ENCODE measurements at places on chromosomes 1 and 21.

DNA sequence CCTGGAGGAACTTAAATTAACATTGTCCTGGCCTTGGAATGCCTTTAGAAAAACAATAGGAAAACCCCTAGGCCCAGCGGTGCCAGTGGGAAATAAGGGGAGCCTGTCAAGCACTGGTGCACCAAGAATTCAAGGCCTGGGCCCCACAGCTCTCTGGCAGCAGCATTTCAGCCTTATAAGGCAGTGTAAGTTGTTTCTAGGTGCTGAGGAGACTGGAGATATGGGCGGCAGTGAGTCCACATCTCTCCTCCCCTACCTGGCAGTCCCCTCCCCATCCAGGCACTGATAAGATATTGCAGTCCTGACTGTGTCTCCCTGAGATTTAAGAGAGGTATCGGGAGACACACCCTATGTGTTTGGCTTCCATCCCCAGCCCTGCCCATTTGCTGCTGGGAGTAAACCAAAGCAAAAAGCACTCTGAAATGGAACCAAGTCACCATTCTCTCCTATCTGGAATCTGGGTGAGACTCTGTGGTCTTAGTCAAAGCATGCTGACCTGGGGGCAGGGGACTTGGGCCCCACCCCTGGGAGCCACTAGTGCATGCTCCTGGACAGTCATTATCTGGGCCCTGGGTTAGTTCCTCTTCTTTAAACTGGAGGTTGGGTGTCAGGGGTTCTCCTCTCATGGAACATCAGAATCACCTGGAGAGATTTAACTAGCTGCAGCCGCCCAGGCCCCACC is 30.5 kb downstream of the DEGS1 start:
- no peak for DNase-seq

DNA sequence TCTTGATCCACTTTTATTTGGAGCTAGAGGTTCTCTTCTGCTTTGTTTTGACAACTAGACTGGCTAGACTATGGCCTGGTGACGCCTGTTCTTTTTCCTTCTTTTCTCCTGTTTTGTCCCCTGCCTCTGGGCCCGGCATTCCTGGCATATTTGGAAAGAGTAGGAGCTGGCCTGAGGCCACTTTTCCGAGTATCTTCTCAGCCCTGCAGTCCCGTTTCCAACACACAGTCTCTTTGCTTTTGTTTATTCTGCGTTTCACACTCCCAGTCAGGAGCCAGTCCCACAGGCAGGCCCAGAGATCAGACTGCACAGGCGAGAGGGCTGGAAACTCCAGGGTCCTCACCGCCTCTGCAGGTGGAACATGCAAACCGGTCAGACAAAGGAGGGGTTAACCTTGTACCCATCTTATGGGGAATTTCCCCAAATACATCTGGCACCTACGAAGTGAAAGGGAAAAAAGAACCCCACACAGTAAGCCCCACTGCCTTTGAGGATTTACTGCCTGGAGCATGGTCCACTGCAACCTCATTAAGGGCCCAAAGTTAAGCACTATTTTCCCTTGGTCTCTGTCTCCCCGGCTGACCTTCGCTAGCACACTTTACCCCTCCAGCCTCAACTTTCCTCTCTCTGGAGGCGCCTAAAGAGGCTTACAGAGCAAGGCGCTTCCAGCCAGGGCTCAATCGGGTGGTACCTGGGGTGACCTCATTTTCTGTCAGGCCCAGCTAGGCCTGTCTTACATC is 141.1 kb downstream of the TOMM20 start:
- no peak for DNase-seq

- no peak for DNase-seq
These were observed 254.6 kb downstream of the COL11A1 start for GRCh38 chr1:102853701-102854187.

GRCh38 chr1:87185077-87185476 is 143.6 kb upstream of the LMO4 start:
- DNase-seq = no peak

GRCh38 chr21:42463861-42464515 is 32.0 kb downstream of the RSPH1 start:
- peak; percentile 38 for DNase-seq

DNA sequence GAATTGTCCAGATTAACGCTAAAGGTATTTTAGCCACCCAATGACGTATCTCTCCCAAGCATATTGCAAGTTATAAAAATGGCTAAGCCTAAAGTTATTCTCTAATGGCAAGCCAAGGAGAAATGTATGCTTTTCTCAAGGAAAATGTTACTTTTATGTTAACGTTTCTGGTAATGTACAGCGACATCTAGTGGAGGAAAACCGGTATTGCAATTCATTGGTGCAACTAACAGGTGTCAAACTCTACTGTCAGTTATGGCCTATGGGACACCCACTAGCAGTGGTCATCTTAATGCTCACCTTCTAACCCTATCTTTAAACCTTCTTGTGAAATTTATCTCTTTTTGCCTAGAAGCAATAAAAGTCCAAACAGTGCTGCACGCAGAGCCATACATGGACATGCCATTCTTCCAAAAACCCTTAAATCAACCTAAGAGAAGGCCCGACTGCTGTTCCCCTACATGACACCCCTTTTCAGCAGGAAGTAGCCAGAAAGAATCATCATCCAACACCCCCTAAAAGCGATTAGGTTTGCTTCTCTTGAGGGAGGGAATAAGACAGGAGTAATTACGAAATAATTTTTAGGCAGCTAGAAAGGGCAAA is 68.7 kb upstream of the LRIF1 start:
- DNase-seq = no peak

DNA sequence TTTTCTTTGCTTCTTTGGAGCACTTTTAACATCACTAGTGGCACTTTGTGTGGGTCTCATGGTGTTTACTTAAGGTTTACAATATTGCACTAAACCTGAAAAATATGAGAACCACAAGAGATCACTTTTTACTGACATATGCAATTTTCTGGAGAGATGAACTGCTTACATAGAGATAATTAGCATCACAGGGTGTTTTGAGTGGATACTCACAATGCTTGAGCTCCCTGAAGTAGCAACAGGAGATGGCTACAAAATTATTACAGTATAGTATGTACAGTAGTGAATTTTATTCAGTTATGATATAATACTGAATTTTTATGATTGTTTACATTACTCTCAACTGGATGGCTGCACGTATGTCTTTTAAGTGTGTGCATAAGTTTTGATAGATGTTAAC is 22.6 kb downstream of the RPRD2 start:
- DNase-seq = no peak

GRCh38 chr1:85019994-85020393 is 23.1 kb upstream of the MCOLN2 start:
- DNase-seq = no peak

DNA sequence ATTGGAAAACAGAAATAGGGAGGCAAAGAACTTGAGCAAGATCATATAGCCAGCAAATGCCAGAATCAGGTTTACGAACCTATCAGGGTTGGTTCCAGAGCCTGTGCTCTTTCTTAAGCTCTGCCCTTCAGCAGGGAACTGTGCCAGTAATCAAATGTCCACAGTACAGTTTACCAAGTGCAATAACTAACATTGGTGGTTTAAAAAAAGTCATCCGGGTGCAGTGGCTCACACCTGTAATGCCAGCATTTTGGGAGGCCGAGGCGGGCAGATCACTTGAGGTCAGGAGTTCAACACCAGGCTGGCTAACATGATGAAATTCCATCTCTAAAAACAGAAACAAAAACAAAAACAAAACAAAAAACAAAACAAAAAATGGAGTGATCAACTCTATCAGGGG is 182.7 kb downstream of the LMX1A start:
- no peak for DNase-seq

DNA sequence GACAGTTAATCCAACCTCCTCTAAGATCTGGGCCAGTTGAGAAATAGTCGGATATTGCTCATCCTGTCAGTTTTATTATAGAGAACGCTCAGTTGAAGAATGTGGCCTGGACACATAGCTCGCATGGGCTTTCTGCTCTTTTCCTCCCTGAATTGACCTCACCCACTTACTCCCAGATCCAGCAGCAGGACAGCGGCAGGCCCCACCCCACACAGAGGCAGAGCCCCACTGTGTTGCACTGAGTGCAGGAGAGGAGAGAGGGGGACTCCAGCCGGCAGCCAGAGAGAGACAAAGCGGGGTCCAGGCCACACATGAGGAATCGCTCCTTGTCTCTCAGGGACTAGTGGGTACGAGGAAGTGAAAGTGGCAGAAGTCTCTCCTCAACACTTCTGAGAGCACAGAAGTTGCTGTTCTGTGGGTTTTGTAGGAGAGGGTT is 78.6 kb downstream of the LAMC1 start:
- no peak for DNase-seq

GRCh38 chr1:160876311-160876710 is 8.7 kb downstream of the ITLN1 start:
- no peak for DNase-seq

- no peak for DNase-seq
These were observed 6.6 kb upstream of the FCGR2A start for GRCh38 chr1:161498646-161499045.

- DNase-seq = no peak
These were observed 260.3 kb downstream of the GRIK3 start for GRCh38 chr1:36773827-36774541.

- no peak for DNase-seq
These were observed 13.1 kb upstream of the TMEM61 start for GRCh38 chr1:54967372-54967771.

- peak; percentile 9 for DNase-seq
These were observed 6.2 kb upstream of the PFKL start for GRCh38 chr21:44293551-44294231.

DNA sequence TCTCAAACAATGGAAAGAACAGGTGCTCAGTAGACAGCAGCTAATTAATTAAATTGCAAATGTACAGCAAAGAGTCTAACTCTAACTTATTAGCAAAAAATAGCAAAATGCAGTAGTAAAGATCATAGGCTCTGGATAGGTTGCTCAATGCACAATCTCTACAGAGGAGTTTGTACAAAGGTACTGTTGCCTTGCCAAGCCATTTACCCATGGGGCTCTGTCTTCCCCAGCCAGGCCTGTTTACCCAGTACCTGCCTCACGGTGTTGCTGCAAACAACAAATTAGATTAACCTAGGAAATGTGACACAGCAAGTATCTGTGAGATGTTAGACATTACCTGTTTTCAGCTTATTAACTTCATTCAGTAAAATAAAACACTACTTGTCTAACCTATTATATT is 222.0 kb downstream of the DENND1B start:
- DNase-seq = no peak

- no peak for DNase-seq
These were observed 9.0 kb downstream of the NPR1 start for GRCh38 chr1:153687346-153688125.

DNA sequence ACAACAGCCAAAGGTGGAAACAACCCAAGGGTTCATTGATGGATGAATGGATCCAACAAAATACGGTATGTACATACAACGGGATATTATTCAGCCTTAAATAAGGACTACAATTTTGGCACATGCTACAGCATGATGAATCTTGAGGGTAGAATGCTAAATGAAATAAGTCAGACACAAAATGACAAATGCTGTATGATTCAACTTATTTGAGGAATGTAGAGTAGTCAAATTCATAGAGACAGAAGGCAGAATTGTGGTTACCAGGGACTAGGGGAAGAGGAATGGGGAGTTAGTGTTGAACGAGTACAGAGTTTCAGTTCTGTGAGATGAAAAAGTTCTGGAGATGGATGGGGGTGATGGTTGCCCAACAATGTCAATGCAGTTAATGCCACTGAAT is 118.0 kb upstream of the PAXBP1 start:
- DNase-seq = no peak

GRCh38 chr1:65613884-65614283 is 178.8 kb upstream of the PDE4B start:
- DNase-seq = no peak

GRCh38 chr1:4481451-4481850 is 173.0 kb upstream of the AJAP1 start:
- DNase-seq = no peak

- DNase-seq = no peak
These were observed 74.2 kb upstream of the CD53 start for GRCh38 chr1:110798691-110799256.

DNA sequence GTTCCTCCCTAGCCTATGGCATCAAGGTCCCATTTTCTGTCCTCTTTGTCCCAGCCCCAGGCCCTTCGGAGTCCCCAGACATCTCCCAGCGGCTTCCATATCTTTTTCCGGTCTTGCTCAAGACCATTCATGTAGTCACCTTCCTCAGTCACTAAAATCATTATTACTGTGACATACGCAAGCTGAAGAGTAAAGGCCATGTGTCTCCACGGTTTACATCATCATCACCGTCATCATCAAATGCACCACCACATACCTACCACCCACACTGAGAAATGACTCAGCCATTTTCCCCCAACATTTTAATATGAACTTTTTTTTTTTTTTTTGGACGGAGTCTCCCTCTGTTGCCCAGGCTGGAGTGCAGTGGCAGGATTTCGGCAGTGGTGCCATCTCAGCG is 43.4 kb downstream of the FHAD1 start:
- no peak for DNase-seq

DNA sequence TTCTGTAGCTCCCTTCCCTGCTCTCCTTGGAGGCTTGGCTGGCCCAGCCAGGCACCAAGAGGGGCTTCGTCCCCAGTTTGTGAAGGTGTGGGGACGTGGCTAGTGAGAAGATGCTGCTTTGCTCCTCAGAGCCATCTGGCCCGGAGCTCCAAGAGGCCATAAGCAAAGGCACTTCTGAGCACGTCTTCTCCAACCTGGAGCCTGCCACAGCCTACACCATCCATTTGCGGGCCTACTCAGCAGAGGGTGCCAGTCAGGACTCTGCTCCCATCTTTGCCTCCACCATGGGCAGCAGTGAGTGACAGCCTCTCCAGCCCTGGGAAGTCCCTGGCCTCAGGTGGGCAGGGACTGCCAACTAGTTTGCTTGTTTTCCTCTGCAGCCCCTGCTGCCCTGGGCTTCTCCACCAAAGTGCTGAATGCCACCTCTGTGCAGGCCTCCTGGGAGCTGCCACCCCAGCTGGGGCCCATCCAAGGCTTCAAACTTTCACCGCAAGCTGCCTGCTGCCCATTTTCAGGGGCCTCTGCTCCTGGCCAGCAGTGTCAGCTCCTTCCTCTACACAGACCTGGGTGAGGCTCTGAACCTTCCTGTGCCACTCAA is 25.9 kb downstream of the SLC27A3 start:
- no peak for DNase-seq

DNA sequence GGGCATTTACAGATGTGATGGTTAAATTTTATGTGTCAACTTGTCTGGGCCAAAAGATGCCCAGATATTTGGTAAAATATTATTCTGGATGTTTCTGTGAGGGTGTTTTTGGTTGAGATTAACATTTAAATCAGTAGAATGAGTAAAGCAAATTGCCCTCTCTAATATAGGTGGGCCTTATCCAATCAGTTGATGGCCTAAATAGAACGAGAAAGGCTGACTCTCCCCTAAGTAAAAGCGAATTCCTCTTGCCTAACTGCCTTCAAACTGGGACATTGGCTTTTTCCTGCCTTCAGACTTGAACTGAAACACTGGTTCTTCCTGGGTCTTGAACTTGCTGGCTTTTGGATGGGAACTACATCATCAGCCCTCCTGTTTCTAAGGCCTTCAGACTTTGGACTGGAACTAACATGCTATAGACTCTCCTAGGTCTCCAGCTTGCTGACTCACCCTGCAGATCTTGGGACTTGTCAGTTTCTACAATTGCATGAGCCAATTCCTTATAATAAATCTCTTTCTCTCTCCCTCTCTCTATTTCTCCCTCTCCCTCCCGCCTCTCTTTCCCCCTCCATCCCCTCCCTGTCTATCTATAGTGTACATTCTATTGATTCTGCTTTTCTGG is 10.2 kb upstream of the NAV1 start:
- no peak for DNase-seq

- no peak for DNase-seq
These were observed 146.0 kb downstream of the PBX1 start for GRCh38 chr1:164704954-164705353.

Measured in stimulated activated CD8-positive, alpha-beta memory T cell treated with anti-CD3 and anti-CD28 coated beads, Interleukin-4, amount 100 ng/mL, for 1 hour (primary cell).